Neural progenitor cell (in vitro differentiated cells): ENCODE measurements at places on chromosomes 2 and 18. TPM values are rescaled to one million over a fixed set of nuclear protein-coding genes. Genes with fewer than 3 reads are reported as not detected.
A peak's percentile ranks its signal among the peaks of the same experiment; 100 is the strongest.

- DNase-seq = peak; percentile 69
Observed at GRCh38 chr2:223692191-223692947, 90.2 kb upstream of the SCG2 start.

- no peak for DNase-seq
Observed at GRCh38 chr2:112317303-112318158, 42.1 kb downstream of the ZC3H6 start.

Gene CAVIN2
- not detected in 2 replicates for total RNA-seq

DNA sequence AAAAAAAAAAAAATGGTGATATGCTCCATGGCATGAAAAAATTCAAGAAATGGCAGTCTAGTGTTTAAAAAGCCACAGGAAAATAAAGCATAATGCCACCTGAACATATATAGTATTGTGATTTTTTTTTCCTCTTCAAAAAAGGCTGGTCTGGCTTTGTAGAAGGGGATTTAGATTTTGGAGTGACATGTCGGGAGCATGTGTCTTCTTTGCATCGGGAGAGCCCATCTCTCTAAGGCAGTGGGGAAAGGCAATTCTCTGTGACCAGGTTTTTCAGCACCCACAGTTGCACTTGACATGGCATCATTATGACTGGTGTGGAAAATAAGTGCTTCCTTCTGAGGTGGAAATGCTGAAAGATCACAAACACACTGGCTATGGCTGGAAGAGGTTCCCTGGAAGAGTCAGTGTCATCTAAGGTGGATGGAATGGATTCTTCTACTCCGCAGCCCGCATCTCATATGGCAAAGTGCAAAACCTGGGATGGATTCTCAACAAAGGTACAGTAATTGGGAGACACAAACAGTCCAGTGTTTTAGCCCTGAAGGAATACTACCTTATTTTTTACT is 172.5 kb downstream of the AGAP1 start:
- peak; percentile 80 for DNase-seq

DNA sequence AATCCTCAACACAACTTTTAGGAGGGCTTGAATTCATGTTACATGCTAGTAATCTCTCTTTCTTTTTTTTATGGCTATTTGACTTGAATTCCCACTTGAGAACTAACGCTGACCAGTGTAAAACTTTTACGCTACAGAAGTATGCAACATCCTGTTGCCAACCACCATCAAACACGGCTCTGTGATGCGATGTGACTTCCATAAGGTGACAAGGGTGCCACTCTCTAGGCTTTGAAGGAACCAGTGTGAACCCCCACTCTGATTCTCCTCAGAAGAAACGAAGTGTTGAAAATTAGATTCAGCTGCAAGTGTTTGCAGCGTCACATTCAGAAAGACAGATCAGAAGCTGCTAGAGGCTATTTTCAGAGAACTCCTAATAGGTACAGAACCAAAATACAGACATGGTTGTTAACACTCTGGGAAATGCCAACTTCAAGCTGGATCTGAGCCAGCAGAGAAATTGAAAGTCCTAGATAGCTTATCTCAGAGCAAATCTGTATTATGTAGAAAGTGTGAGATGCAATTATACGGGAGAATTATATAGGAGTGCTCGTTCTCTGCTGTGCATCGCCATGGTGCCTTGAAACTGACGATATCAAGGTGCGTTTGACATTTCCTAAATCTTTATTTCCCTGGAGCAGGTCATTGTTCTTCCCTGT is 271.2 kb downstream of the LPIN1 start:
- DNase-seq = no peak

DNA sequence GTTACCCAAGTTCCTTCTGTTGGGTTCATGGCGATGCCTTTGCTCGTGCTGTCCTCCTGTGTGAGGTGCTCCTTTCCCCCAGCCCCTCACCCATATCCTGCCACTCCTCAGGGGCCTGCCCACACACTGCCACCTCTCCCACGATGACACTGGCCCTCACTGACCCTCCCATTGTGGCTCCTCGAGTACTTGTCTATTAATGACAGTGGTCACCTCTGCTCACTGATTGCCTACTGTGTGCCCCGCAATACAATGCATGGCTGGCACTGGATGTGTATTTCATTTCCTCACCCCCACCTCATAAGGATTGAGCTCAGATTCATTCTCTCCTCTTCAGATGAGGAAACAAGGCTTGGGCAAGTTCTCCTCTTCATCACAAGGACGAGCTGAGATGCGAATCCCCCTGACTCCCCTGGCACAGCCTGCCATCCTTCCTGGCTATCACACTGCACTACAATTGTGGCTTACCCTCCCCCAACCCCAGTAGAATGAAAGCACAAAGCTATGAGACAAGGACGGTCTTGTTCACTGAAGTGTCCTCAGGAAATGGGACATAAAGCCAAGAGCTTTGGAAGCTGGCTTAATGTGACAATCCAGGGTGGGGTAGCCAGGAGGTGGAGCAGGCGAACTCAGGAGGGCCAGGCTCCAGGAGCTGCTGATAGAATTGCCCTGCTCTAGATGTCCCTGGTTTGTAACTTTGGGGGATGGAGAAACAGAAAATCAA is 93.9 kb upstream of the RAB12 start:
- no peak for DNase-seq

- DNase-seq = no peak
Observed at GRCh38 chr2:27720004-27720551, 51.4 kb upstream of the MRPL33 start.

GRCh38 chr2:148461876-148462275 is 182.7 kb upstream of the EPC2 start:
- DNase-seq = no peak

- no peak for DNase-seq
Observed at GRCh38 chr2:151783133-151783520, 45.1 kb downstream of the ARL5A start.

GRCh38 chr2:235992024-235992423 is 176.2 kb downstream of the GBX2 start:
- no peak for DNase-seq

GRCh38 chr2:37560863-37561614 is 110.4 kb downstream of the CDC42EP3 start:
- no peak for DNase-seq

Gene CYBRD1
- total RNA-seq = 5.8 and 11.1 TPM in 2 replicates

Gene FLACC1
- not detected in 2 replicates for total RNA-seq

GRCh38 chr2:241659150-241659739 is 21.8 kb downstream of the ATG4B start:
- peak; percentile 61 for DNase-seq

DNA sequence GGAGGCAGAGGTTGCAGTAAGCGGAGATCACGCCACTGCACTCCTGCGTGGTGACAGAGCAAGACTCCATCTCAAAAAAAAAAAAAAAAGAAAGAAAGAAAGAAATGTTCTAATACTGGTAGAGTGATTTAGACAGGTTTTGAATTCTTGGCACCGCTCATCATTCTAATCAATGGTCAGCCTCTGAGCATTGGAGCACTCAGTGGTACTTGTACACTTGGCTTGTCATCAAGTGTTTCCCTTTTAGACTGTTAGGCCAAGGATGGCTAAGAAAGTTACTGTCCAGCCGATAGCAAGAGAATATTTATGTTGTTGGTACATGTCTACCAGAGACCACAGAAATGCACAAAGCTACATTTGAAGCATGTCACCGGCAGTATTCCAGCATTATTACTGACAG is 444.1 kb upstream of the RAB12 start:
- DNase-seq = no peak

Gene ACTG2
- total RNA-seq = 0.19 and 0.32 TPM in 2 replicates

DNA sequence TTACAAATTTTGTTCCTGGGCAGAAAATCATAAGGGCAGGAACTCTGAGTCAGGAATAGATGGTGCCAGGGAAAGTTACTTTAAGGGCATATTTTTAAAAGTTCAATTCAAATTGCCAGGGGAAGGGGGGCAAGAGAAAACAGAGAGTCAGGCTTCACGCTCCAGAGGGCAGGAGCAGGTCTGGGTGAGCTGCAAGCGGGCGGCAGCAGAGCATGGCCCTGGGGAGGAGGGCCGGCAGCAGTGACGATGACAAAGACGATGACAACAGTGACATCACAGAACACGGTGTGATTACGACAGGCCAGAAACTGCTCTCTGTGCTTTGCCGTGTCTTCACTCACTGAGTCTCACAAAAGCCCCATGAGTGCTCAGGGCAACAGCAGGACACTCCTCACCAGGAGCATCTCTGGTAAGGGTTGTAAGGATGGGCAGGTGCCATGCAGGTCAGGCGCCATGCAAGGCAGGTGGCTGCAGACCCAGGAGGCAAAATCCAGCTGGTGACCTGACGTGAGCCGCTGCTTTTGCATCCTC is 23.3 kb downstream of the CHST10 start:
- DNase-seq = no peak

DNA sequence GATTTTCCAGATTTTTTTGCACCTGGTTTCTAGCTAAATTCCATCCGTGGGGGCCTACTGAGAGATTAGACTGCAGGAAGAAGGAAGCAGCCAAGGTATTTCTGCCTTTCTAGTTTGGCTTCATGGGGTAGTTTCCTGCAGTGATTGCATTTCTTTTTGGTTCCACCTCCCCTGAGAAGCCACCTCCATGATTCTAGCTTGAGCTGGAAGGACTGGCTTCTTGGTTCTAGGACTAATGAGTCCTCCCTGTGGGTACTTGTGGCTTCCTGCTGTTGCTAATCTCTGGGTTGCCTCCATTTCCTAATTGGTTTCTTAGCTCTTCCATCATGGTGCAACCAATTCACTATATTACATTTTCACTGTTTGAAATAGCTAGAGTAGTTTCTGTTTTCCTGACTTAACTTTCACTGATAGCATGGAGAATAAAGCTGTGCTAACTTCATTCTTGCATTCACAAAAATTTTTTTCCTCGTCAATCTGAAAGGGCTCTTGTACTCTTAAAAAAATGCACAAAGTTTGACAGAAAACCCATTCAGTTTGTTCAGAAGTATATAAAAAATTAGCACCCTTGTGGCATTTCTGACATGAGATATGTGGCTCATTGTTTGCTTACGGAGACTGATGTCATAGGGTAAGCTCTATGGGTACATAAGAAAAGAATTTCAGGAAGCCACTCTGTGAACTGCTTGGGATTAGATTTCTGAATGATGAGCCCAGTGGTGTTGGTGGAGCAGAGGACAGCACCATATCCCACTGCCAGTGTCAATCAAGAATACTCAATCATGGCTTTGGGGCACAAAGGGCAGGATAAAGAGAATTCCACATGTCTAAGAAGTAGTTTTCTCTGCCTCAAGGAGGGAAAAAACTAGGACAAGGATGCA is 242.8 kb upstream of the RBMS1 start:
- no peak for DNase-seq

GRCh38 chr18:60350150-60350549 is 22.4 kb downstream of the MC4R start:
- DNase-seq = peak; percentile 2

Gene SKOR2
- total RNA-seq = not detected in 2 replicates

Gene HSPE1
- total RNA-seq = 237 and 320 TPM in 2 replicates

GRCh38 chr18:10142496-10143160 is 228.8 kb downstream of the VAPA start:
- no peak for DNase-seq

Gene MC2R
- total RNA-seq = not detected in 2 replicates

DNA sequence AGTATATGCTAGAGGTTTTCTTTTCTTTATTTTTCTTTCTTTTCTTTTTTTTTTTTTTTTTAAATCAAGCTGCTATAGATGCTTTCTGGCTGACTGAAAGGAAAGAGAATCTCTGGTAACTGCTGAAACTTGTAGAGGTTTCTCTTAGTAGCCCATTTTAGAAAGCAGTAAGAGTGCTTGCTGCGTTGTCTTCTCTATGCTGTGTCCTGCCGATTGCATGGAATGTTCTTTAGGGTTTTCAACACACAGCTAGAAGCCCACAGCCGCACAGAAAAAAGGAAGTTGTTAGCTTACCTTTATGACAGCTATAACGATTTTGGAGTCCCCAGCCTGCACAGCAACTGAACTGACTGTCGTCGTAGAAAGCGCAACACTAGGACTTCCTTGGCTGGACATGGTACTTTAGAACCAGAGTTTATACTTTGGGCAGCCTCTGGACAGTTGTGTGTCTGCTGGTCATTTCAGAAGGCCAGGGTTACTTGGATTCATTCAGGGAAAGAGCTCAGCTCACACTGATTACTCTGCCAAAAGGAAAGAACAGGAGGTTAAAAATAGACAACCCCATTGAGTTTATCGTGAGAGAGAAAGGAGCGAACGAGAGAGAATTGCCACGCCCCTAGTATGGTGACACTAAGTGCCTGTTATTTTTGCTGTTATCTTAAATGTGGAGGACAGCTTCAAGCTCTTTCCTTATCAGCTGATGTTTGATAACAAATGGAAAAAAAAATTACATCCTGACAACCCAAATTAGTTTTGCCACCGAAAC is at the start of gene CCDC141:
Gene CCDC141 (minus strand): TSS at position 592 of the 766 bp plus-strand sequence. CDS start 196 bp downstream, at position 396.
- DNase-seq = no peak

Gene CTDSP1
- 31.3 and 70.5 TPM in 2 replicates for total RNA-seq

GRCh38 chr2:235493402-235493774 is 455 bp upstream of the AGAP1 start:
- DNase-seq = no peak

DNA sequence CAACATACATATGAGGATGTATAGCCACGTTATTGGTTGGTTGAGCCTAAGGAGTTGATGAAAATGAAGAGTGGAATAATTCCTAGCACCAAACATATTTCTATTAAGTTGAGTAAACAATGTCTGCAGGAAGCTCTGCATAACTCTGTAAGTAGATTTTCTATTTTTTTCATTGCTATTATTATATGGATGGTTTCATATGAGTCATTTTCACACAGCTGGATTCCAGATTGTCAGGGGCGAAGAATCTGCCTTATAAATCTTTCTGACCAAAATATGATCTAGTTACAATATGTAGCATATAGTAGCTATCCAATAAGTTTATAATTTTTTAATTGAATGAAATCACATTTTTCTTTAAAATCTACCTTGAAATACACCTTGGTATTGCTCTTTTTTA is 468.0 kb upstream of the PKDCC start:
- DNase-seq = no peak

GRCh38 chr2:100691846-100692245 is 128.1 kb upstream of the NPAS2 start:
- no peak for DNase-seq

Gene SP5
- total RNA-seq = 3.0 and 8.5 TPM in 2 replicates

GRCh38 chr2:22301228-22301627 is 1083.8 kb upstream of the KLHL29 start:
- DNase-seq = no peak

Gene NT5C1B
- not detected in 2 replicates for total RNA-seq
